ENCODE measurements at places on chromosomes 2 and 18.

DNA sequence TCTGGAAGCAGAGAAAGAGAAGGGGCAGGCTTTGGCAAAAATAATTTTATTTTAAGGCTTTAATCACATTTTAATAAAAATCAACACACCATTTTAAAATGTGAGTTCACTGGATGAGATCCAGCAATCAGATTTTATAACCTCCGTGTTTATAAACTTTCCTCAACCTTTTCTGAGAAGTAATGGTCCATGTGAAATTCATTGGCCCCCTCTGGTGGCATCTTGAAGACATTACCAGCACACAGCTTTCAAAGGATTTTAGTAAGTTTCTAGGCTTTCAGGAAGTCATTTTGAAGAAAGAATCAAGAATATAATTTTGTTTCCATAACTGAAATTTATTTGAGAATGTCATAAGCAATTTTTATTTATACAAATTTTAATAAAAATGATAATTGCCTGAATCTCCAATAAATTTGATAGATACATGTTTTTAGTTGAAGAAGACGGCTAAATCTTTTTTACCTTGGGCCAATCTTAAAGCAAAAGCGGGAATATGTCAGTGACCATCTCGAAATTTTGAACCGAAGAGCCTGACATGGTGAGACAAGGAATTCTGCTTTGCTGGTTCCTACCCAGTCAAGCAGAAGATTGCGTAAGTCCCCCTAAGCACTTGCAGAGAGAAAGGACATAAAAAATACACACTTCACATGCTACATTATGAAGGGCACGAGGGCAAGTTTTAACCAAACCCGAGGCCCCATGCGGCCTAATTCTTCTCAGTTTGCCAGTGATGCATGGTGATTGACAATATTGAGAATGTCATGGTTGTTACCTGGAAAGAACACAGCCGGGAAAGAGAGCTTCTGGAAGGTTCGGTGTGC, 128.4 kb upstream of the CBLN2 start:
- DNase-seq = no peak

GRCh38 chr2:28469947-28470535, 25.8 kb upstream of the PLB1 start:
- no peak for DNase-seq

DNA sequence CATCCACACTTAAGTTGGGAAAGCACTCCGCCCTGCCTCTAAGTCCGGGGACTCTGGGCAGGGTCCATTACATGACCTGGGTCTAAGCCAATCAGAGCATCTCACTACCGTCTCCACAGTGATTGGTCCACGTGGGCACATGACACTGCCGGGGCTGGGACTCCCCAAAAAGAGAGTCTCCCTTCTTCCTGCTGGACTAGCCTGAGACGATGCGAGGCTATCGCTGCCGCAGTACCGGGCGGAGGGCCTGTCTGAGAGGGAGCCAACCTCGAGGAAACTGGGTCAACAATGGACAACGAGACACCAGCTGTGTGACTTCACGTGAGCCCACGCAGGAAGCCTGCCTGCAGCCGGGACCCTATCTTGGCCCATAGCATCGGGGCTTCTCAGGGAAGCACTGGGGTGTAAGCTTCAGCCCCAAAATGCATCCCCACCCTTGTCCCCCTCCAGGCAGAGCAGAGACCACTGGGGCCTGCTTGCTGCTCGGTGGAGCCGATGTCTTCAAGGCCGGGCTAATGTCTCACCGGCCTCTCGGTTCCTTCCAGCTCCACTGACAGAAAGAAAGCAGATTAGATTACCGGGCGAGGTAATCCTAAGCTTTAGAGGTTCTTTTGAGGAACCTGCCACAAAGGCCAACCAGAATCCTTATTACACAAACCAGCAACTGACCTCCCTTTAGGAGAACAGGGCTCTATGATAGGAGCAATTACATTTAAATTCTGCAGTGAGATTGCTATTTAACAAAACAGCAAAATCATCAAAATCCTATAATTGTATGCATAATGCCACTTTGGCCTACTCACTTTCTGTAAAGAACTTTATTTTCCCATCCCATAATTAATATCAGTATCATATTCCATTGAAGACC, 21.3 kb upstream of the COPS8 start:
- no peak for DNase-seq

GRCh38 chr2:58109481-58109880, 62.9 kb downstream of the VRK2 start:
- no peak for DNase-seq

- DNase-seq = no peak
These were observed 20.8 kb upstream of the MYO3B start for GRCh38 chr2:170157025-170157684.

DNA sequence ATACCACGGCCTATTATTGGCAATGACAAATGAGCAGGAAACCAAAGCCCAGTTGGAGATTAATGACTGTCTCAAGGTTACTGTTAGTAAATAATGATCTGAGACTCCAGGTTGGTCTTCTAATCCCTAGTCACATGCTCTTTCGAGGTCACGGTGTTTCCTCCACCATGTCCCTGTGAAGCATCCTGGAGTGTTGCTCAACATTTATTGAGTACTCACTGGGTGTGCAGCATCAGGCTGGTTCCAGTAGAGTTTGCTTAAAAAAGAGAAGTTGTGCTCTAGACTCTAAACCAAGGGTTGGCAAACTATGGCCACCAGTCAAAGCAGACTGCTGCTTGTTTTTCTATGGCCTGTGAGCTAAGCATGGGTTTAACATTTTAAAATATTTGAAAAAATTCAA, 263.8 kb upstream of the ATP5MC3 start:
- DNase-seq = no peak

DNA sequence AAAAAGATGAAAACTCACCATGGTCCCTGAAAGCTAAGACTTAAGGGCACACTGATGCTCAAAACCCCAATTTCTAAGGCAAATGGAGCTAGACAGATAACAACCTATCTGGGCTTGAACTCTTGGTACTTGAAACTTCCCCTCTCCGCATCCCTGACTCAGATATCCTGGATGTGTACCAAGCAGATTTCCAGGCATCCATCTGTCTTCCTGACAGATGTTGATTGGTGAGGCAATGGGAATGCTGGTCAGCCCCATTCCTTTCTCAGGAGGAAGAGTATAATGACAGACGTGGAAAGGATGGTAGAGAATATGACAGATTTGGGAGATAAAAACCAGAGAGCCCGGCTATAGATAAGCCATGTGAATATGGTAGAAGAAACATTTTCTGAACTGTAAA, 69.2 kb downstream of the ADD2 start:
- DNase-seq = no peak

DNA sequence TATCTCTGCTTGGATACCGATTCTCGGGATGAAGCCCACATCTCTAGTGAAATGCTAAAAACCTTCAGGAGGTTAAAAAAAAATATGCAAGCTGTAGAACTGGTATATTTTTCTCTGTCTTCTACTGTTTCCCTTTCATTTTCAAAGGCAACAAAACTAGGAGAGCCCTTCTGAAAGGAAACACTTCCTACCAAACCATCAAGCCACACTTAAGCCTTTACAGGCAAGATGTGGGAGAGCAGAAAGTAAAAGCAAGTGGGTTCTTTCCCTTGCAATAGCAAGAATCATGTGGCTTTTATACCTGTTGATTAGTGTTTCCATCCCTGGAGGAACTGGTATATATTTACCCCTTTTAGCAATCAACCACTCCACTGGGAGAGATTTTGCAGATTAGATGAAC, 147.9 kb upstream of the ACAA2 start:
- DNase-seq = no peak

DNA sequence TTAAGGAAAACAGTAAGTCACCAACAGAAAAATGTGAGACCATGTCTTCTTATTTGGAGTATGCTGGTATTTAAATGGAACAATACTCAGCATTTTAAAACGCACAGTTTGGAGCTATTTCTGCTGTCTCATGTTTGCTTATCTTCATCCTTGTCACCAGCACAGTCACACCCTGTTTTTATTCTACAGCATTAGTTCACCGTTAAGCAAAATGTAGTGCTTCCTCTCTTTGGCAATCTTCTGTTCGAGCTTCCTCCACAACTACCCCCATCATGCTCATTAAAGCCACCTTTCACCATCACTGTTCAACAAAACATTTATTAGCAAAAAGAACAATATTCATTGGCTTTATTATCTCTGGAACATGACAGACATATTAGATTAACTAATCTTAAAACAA, 64.0 kb downstream of the SLC40A1 start:
- no peak for DNase-seq

DNA sequence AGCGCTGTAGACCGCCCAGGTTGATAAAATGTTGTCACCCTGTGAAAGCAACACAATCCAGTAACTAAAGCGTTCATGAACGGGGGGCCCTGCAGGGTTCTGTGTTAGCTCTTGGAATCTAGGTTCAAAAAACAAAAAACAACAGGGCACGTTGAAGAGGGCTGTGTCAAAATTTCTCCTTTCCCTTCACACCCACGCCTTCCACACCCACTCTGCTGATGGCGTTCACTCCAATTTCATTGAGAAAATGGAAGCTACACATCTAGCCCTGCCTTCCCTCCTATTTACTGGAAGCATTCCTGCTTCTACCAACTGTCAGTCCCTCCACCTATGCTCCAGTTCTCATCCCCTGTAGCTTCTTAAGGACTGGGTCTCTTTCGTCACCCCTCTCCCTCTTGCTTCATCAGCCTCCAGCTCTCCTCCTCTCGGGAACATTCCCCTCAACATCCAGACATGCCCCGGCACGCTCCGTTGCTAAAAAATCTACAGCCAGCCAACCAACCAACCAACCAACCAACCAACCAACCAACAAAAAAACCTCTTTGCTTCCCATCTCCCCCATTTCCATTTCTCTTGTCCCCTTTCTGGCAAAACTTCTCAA, 98.4 kb upstream of the SP3 start:
- DNase-seq = no peak

- no peak for DNase-seq
These were observed 68.6 kb upstream of the YWHAQ start for GRCh38 chr2:9699139-9700108.

- DNase-seq = no peak
These were observed 42.1 kb downstream of the GRHL1 start for GRCh38 chr2:9993488-9994165.

DNA sequence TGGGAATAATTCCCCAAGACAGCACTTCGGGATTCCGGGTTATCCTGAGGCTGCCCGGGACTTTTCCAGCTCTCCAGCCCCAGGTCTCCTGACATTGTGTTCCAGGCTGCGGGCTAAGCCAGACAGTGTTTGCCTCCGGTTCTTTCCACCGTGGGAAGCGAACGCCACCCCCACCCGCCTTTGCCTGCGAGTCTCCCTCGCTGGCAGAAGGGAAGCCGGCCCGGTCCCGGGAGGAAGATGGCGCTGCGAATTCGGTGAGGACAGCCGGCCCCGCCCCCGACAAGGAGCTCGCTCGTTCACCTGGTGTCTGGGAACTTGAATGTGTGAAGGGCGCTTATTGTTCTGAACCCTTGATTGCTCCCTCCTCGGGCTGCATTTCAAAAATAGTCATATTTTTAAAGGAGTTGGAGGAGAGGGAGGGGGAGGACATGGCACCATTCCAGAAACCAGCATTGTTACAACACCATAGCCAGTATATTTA, 2.9 kb downstream of the LRATD1 start:
- no peak for DNase-seq

GRCh38 chr2:106816974-106817373, 69.0 kb downstream of the ST6GAL2 start:
- no peak for DNase-seq

DNA sequence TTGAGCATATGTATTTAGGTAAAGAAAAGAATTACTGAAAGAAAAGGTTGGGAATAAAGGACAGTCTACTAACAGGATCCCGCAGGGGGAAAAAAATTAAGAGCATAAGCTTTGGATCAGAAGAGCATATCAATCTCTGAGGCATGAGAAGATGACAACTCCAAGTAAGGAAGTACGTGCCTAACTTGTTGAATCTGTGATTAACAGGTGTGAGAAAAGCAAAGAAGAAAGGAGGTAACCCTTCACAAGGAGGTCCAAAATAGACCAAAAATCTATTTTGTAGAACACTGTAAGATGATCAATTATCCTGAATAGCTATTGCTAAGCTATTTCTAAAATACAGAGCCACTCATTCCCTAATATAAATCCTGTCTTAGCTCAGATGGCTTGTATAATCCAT, 32.8 kb downstream of the TRIP12 start:
- no peak for DNase-seq

GRCh38 chr2:69973335-69973735, 11.9 kb upstream of the ASPRV1 start:
- no peak for DNase-seq

DNA sequence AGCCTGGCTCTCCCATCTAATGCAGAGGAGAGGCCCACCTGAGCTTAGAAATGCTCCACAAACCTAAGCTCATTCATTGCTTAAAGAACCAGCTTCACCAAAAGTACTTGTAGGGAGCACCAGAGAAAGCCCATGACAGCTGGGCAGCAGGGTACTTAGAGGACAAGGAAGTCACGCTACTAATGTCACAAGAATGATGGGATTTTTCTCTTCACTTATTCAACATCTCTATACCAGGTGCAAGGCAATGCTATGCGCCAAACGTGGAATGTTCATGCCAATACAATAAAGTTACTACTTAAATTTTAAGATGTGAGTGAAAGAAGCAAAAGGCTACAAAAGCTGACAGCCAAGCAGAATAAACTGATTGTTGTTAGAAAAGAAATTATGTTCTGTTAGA, 36.0 kb downstream of the LONRF2 start:
- DNase-seq = no peak

- no peak for DNase-seq
These were observed 44.8 kb upstream of the SYT4 start for GRCh38 chr18:43322132-43322531.

DNA sequence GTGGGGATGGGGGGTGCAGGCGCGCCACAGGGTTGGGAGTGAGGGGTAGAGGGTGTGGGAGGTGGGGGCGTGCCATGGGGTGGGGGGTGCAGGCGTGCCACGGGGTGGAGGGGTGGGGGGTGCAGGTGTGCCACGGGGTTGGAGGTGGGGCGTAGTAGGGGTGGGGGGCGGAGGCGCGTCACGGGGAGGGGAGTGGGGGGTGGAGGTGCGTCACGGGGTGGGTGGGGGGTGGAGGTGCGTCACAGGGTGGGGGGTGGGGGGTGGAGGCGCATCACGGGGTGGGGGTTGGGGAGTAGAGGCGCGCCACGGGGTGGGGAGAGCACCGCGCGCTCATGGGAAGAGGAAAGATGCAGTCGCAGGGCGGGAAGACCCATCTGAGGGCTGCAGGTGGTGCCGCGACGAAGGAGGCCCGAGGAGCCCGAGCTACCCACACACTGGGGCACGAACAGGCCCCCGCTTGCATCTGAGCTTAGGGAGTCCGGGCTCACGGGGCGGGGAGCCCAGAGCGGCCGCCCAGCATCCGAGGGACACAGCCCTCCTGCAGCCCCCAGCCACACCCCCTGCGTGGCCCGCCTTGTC, 37.5 kb downstream of the SNED1 start:
- peak; percentile 70 for DNase-seq

- no peak for DNase-seq
These were observed 152.0 kb downstream of the SRBD1 start for GRCh38 chr2:45458909-45459563.

DNA sequence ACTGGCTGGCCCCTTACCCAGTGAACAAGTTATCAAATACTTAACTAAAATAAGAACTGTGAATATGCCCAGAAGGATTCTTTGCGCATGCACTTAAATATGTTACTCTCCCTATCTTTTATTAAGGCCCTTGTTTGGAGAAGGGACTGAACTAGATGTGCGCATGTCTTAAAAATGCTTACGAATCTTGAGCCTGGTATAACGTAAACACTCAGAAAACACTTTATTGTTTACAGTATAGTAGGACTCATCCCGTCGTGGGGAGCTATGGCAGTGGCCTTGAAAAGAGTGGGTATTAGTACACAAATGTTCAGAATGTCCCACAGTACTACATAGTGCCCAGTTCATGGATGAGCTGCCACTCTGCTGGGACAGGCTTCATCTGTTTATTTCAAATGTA, 75.9 kb upstream of the MAP4K3 start:
- no peak for DNase-seq

All from central memory CD4-positive, alpha-beta T cell (primary cell).